ENCODE measurements at places on chromosomes 6 and 20. TPM values are rescaled to one million over a fixed set of nuclear protein-coding genes. Genes with fewer than 3 reads are reported as not detected.

DNA sequence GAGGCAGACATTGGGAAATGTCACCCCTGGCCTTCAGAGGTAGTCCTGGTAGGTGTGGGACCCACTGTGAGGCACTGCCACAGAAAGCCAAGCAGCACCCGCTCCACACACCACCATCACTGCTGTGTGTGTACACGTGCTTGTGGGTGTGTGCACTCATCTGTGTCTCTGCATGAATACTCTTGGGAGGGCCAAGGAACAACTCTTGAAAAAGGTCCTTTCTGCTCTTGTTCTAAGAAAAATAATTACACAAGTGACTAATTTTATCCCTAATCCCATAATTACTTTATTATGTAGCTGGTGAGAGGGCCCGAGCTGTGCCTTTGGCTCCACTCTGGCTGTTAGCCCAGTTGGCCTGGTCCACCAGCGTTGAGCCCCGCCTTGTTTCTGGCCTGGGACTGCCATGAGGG lies 21.7 kb upstream of the EPB41L1 start:
- DNase-seq: no peak

- DNase-seq: no peak
Measured at GRCh38 chr6:164502833-164503232, 806.6 kb downstream of the C6orf118 start.

ZNF337 gene
- 9.3 TPM for total RNA-seq

- DNase-seq: no peak
Measured at GRCh38 chr6:35850208-35850607, 45.1 kb downstream of the LHFPL5 start.

DNA sequence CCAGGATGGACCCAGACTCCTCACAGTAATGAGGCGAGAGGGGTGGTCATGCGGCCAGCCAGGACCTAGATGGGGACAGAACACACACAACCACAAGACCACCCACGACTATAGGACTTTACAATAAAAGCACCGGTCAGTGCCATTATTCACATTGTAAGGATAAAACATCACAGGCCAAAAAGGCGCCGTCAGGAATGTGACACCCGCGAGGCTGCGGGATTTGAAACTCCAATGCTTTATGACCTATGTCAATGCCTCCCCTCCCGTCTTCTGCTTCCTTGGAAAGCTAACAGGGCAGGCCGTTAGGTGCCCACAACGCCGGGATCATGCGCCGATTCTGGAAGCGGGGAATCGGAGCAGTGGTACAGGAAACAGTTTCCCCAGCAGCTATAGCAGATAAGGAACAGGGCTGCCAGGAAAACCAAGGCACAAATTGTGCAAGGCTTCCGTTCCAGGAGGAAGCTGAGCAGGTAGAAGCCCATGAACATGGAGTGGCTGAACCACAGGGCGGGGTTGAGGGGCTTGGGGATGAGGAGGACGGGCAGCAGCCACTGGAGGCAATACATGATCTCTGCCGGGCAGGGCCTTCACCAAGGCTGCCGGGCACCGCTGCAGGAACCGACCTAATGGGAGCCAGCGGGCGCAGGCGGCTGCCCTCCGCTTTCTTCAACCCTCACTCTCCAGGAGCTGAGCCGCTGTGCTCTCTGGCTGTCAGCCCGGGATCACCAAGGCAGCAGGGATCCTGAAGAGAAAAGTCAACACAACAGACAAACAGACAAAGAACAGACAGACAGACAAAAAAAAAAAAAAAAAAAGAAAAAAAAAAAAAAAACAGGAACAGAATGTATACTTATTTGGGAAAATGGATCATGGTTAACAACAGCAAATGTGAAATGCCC lies 2.2 kb upstream of the NNAT start:
- no peak for DNase-seq

RNF146 gene
- total RNA-seq: 72.8 TPM

SLC17A1 gene
- total RNA-seq: not detected

PGC gene
- total RNA-seq: not detected

B3GAT2 gene
- total RNA-seq: not detected

DNA sequence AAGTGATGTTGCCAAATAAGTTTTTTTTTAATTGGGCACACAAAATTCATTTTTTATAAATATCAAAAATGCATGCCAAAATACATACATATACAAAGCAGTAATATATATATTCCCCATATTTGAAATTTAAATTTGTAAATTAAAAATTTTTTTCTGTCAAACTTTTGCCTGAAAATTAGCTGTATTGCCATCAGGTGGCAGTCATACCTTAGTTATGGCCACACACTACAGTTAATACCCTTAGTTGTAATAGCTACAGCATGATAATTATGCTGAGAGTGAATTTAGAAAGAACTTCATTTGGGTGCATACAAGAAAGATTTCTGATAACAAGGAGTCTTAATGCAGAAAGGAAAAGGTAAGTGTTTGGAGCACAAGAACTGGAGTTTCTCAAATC lies 46.2 kb upstream of the SDHAF4 start:
- DNase-seq: no peak

GRCh38 chr20:15302075-15302474 lies 964.7 kb upstream of the FLRT3 start:
- no peak for DNase-seq

- DNase-seq: no peak
Measured at GRCh38 chr6:91142154-91142553, 555.3 kb upstream of the MAP3K7 start.
